NCI-H2029 treated with DMSO at 0.1 percent for 48 hours (cell line): ENCODE measurements at places on chromosomes 3 and 15.

DNA sequence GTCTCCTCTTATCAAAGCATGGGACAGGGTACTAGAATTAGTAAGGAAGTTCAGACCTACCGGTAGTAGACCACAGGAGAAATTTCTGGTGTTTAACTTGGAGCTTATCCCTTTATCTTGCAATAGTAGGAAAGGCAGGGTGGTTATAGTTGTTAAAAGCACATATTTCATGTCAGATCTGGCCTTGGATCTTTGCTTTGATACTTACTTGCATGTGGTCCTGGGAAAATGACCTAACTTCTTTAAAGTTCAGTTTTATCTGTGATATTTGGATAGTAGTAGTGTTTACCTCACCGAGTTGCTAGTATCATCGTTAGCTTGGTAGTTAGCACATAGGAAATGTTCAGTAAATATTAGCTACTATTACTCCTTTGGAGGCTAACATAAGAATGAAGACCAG, 15.4 kb downstream of the EXOG start:
- DNase-seq: no peak

GRCh38 chr15:33007303-33007855, 187.1 kb downstream of the FMN1 start:
- no peak for DNase-seq

- DNase-seq: no peak
Observed at GRCh38 chr3:134766290-134766689, 28.8 kb upstream of the EPHB1 start.

DNA sequence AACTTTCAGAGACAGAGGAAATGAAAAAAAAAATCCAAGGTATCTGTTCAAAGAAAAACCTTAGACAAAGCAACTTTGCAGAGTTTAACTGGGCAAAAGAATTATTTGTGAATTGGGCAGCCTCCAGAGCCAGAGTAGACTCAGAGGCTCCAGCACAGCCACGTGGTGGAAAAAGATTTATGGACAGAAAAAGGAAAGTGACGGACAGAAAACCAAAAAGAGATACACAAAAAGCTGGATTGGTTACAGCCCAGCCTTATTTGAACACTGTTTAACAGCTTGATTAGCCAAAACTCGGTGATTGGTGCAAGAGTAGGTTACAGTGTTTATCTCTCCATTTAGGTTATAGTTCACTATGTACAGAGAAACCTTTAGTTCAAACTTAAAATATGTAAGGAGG, 23.7 kb upstream of the GPD1L start:
- no peak for DNase-seq

- no peak for DNase-seq
Observed at GRCh38 chr3:194817592-194817930, 131.9 kb downstream of the FAM43A start.

DNA sequence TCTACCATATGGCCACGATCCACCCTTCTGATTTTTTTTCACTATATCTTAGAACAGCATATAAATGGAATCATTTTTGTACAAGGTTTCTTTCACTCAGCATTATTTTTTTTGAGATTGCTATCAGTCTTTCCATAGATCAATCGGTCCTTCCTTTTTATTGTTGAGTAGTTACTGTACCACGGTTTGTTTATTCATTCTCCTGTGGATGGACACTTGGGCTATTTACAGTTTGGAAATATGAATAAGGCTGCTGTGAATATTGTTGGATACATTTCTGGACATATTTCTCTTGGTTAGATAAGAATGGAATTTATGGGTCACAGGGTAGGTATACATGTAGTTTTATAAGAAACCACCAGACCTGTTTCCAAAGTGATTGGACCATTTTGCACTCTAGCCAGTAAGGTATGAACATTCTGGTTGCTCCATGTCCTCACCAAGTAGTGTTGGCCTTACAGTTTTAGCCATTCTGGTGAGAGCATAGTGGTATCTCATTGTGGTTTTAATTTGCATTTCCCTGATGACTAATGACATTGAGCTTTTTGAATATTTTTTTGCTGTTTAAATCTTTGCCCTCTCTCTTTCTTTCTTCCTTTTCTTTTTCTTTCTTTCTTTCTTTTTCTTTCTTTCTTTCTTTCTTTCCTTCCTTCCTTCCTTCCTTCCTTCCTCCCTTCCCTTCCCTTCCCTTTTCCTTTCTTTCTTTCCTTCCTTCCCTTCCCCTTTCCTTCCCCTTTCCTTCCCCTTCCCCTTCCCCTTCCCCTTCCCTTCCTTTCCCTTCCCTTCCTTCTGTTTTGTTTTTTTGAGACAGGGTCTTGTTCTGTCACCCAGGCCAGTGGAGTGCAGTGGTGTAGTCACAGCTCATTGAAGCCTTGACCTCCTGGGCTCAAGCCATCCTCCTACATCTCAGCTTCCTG, 49.2 kb downstream of the LRRK1 start:
- no peak for DNase-seq

GRCh38 chr3:46057716-46058115, 30.4 kb upstream of the XCR1 start:
- no peak for DNase-seq

GRCh38 chr3:11457135-11457534, 184.9 kb downstream of the ATG7 start:
- no peak for DNase-seq

- DNase-seq: no peak
Observed at GRCh38 chr15:70348581-70349344, 251.0 kb upstream of the TLE3 start.

DNA sequence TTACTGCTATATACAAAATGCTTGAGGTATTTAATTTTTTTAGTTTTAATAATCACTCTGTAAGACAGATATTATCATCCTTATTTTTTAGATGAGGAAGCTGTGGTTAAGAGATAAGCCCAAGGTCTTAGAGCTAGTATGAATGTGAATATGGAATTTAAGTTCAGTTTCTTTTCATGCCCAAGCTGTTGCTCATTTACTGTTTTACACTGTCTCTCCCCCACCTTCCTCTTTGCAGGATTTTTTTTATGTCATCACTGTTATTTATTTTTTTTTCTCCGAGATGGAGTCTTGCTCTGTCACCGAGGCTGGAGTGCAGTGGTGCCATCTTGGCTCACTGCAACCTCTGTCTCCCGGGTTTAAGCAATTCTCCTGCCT, 22.5 kb downstream of the MAP2K5 start:
- no peak for DNase-seq

GRCh38 chr3:108352176-108352575, 55.8 kb downstream of the HHLA2 start:
- no peak for DNase-seq

GRCh38 chr3:23580096-23580713, 225.6 kb upstream of the UBE2E1 start:
- DNase-seq: peak; percentile 17

GRCh38 chr3:101102678-101103296, 109.6 kb upstream of the ABI3BP start:
- DNase-seq: no peak

DNA sequence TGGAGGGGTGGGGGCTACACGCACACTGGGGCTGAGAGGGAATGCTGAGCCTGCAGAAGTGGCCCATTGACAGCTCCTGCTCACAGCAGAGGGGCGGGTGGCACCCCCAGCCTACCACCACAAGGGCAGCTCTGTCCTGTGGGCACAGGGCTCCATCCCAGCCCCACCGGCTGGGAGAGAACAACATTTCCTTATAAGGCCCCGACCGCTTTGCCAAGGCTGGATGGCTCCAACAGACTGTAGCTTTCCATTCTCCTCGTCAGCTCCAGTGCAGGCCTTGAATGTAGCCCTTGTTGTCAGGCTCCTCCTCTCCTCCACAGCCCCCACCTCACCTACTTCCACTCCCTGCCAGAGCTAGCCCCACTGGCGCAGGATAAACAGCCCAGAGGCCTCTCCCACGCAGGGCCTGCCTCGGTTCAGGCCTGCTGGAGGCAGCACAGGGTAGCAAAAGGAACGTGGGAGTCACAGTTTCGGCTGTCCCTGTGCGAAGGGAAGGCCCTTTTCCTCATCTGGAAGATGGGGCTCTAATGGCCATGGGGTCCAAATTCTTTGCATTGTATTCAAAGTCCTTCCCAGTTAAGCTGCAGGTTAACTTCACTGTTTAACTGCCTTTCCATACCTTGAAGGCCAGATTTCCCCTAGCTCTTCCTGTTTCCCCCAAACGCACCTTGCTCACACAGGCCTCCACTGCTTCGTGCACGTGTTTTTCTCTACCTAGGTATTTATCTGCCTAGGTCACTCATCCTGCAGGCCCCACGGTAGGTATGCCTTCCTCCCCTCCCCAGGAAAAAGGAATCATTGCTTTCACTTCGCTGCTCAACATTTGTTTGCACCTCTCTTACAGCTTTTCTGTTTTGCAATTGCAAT, 101.6 kb upstream of the LPP start:
- DNase-seq: no peak

GRCh38 chr3:57544181-57545125, at the start of gene DNAH12:
TSS of gene DNAH12 (minus strand) at chr3:57544344. CDS start at chr3:57542870, 1,474 bp downstream.
- peak; percentile 52 for DNase-seq

GRCh38 chr3:50202353-50203112, 2.5 kb upstream of the SLC38A3 start:
- no peak for DNase-seq

- DNase-seq: no peak
Observed at GRCh38 chr3:172751175-172751704, 714 bp downstream of the ECT2 start.

- no peak for DNase-seq
Observed at GRCh38 chr3:78434801-78435200, 1333.0 kb downstream of the ROBO1 start.

- no peak for DNase-seq
Observed at GRCh38 chr3:185739264-185739701, 85.6 kb downstream of the IGF2BP2 start.

- no peak for DNase-seq
Observed at GRCh38 chr3:52095990-52096775, 39.8 kb upstream of the DUSP7 start.

- DNase-seq: no peak
Observed at GRCh38 chr3:13597661-13598060, 48.7 kb downstream of the FBLN2 start.

DNA sequence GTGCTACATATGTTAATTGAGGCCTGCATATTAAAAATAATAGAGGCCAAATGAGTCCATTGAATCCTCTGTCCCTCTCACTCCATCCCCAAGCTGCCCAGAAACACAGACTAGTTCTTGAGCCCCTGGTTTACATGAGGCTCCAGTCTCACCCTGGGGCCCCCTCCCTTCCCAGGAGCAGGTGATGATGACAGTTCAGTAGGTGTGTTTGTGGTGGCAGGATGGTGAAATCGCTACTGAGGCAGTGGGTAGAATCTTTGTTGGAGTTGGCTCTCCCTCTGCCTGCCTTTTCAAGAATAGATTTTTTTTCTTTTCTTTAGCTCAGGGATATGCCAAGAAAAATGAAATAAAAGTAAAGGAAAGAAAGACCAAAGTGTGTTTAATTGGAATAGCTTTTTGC, 288.7 kb downstream of the EPHB1 start:
- DNase-seq: no peak

DNA sequence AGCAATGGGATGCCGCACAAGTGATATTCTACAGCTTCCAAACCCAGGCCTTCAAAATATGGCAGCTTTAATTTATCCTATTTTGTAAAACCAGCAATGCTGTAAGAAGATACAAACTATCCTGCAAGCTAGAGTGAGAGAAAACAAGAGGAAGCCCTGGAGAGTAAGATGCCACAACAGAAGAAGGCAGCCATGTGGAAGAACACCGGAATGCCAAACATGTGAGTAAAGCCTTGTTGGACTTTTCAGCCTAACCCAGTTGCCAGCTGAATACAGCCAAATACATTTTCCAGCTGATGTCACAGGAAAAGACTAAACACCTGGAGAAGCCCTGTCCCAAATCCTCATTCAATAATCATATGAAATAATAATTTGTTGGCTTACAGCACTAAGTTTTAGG, 1115.1 kb upstream of the CADM2 start:
- DNase-seq: no peak
